Right hindlimb (tissue), 1 donor: ENCODE measurements at places on chromosomes 12 and 14.

DNA sequence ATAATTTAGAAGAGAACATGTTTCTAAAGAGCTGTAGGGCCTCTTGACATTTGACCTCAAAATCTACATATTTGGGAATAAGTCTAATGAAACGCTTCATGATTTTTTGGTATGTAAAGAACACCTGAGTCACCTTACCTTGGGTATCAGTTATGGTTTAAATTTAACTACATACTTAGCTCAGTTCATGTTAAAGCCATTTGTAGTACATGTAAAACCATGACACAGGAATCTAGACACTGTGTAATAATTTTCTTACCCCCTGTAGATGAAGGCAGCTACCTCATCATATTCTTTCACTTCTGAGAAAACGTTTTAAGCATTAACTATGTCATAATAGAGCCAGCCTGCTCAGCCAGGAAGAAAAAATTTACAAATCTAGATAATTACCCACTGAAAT, 105.8 kb upstream of the CPNE8 start:
- no peak for DNase-seq

DNA sequence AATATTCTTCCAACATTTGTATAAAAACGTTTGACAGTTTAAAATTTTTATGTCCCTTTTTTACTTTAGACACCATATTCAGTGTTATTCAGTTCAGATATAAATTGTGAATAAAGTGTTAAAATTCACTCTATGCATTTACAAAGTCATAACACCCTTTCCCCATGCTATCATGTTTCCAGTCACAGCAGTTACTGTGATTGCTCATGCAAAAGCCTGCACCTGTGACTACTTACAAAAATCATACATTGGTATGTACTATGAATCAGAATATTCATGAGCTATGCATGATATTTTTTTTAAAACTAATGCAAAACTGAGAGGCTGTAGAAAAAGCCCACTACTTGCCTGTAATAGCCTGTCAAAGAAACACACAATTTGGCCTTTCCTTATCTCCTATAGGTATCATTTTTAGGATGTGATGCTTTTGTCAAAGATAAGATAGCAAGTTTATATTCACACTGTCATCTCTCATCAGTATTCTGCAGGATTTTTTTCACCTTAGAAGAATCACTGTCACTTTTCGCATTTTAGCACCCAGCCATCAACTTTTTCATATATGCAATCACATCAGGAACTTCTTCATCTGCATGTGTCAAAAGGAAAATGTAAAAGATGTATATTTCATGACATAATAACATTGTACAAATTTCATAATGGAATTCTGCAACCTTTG, 443.2 kb downstream of the C12orf50 start:
- no peak for DNase-seq

DNA sequence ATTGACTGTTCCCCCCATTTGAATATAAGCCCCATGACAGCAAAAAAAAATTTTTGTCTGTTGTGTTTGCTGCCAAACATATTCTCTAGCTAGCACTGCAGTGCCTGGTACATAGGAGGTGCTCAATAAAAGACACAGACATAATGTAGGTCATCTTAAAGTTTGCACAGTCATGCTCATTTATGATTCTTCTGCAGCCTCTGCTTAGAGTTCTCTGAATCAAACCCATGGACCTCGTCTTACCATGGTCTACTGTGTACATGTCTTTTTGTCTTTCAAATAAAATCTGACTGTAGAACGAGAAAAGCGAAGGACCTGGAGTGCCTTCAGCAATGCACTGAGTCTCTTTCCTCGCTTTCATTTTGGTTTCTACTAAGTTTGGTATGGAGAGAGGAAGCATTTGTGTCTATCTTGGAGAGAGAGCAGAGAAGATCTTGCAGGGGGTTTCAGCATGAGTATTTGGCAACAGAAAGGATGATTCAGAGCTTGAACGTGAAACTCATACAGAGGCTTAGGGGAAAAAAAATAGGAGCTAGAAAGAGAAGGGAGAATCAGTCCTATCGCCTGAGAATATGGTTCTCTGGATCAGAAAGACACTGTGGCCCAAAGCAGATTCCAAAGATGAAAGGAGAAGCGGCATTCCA, 38.8 kb upstream of the TMCC3 start:
- DNase-seq = no peak

GRCh38 chr12:115752913-115753726, 524.4 kb downstream of the MED13L start:
- peak; percentile 55 for DNase-seq

DNA sequence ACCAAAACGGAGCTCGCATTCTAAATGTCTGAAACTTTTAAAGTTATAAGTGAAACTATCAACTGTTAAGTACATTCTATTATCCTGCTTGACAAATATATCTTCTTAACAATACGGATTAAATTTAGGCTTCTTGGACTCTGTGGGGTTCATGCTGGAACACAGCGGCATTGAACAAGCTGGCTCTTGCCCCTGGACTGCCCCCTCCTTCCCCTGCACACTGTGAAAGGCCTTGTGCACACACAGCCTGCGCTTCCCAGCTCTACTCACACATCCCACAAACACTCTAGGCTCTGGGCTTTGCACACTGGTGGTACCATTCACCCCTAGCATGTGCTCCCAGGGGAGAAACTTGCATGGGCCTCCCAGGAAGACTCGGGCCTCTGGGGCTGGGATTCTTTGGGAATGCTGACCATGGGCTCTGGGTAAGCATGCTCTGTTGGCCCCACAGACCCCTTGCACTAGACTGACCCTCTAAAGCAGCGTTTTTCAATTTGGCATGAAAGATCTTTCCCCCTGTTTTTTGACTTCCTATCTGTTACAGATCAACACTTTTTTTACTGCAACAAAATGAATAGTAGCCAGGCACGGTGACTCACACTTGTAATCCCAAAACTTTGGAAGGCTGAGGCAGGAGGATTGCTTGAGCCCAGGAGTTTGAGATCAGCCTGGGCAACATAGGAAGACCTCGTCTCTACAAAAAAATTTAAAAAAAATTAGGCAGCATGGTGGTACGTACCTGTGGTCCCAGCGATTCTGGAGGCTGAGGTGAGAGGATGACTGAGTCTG, 96.2 kb upstream of the CPM start:
- no peak for DNase-seq

DNA sequence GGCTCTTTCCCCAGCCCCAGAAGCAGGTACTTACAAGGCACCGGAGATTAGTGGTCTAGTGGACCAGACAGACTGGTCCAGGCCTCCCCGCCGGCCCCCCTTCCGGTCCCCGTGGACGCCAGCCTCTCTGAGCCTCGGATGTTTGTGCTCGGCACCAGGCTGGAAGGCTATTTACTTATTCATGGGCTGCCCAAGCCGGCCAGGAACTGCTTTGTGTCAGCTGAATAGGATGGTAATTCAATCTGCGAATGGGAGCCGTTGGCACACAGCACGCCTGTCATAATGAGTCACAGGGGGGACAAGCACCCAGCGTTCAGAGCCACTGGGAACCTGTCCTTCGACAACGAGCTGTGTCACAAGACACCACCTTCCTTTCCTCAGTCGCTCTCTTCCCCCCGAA, 82.3 kb downstream of the RIMBP2 start:
- DNase-seq = no peak

DNA sequence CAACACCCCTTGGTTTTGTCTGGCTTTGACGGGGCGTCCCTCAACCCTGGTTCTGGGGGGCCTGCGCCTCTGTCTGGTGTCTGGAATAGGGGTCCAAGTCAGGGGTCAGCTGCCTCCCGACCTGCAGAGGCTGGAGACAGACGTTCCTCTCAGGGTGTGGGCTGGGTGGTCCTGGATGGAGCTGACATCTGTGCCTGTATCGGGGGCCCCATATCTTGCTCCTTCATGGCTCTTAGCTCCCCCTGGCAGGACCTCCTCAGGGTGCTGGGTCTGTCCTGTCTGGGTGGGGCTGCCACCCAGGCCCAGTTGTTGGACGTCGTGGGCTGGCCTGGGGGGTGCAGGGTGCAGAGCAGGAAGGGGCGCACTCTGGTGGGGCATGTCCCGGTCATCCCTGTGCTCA, 374.8 kb downstream of the TMEM121 start:
- DNase-seq = no peak

DNA sequence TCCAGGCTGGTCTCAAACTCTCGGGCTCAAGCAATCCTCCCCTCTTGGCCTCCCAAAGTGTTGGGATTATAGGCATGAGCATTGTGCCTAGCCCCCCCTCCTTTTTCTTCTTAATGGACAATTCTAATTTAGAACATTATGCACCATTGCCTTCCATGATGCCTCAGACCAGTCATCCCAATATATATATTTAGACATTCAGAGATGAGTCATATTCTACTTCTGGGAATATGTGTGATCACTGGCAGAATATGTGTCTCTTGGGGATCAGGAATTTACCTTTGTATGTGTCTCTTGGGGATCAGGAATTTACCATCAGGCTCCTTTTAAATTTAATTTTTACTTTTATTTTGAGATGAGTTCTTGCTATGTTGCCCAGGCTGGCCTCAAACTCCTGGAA, 7.5 kb upstream of the CCDC177 start:
- DNase-seq = no peak

- no peak for DNase-seq
These were observed 164.2 kb downstream of the NDUFA12 start for GRCh38 chr12:94839347-94839746.

- peak; percentile 13 for DNase-seq
These were observed 218.6 kb downstream of the KIF26A start for GRCh38 chr14:104356738-104357688.

- no peak for DNase-seq
These were observed 660.1 kb downstream of the MED13L start for GRCh38 chr12:115617391-115617790.
